Erythroblast (primary cell): ENCODE measurements at places on chromosomes 5 and 9.

DNA sequence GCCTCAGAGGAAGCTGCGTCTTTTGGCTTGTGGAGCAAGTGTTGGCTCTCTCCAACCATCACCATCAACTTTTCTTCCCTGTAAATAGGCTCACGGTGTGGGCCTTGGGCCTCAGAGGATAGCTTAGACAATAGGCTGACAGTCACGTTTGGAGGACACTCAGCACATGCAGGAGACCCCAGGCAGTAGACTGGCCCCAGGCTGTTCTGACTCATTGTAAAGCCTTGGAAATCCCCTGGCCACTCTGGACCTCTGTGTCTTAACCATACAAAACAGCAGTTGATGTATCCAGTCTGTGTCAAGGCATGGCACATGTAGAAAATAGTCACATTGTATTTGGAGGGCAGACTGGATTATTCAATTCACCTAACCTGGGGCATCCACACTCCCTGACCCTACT, 18.6 kb downstream of the CD74 start:
- DNase-seq = no peak

- DNase-seq = no peak
Observed at GRCh38 chr9:127059765-127060361, 62.6 kb downstream of the ANGPTL2 start.

DNA sequence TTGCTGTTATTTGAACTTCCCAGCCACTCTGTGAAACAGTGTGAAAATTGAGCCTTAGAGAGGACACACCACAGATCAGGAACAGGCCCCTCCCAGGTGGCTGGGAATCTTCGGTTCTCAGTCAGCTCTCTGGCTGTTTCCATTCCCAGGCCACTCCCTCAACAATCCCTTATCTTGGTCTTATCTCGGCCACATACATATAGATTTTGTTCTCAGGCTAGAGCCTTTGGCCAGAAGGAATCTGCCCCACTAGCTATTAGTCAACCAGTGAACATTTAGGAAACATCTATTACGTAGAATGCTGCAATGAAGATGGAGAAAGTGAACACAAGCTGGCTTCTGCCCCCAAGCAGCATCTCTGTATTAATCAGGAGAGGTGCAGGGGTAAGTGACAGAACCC, 21.0 kb upstream of the WWC1 start:
- no peak for DNase-seq

DNA sequence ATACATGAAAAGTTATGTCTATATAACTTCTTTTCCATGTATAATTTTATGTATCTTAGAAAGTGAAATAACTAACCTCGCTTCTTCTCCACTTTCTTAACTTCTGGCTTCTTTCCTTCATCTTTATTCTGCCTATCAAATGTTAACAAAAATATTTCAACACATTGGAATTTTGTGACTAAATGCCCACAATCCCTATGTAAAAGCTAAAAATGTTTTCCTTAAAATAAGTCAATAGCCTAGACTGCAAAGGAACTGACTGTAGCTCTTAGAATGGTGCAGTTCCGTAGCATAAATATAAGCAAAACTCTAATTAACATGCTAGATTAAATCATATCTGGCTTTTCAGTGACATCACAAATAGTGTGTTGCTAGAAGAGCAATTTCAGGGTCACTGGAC, 40.9 kb downstream of the PSIP1 start:
- no peak for DNase-seq

- DNase-seq = no peak
Observed at GRCh38 chr5:390623-391491, 52.1 kb upstream of the EXOC3 start.

DNA sequence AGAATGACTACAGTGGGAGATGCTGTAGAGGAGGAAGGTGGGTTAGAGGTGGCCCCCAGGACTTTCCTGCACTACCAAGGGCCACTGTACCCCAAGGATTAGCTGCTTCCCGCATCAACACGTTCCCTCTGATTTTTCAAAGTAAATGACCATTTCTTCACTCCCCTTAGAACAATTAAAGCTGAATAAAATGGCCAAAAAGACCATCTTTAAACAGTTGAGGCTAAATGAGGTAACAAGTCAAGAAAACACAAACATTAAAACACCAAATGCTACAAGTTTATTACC, 740 bp upstream of the ERAP1 start:
- no peak for DNase-seq

- no peak for DNase-seq
Observed at GRCh38 chr9:116945817-116946216, 258.7 kb downstream of the TRIM32 start.

GRCh38 chr5:158588617-158589016, 511.1 kb downstream of the EBF1 start:
- no peak for DNase-seq

DNA sequence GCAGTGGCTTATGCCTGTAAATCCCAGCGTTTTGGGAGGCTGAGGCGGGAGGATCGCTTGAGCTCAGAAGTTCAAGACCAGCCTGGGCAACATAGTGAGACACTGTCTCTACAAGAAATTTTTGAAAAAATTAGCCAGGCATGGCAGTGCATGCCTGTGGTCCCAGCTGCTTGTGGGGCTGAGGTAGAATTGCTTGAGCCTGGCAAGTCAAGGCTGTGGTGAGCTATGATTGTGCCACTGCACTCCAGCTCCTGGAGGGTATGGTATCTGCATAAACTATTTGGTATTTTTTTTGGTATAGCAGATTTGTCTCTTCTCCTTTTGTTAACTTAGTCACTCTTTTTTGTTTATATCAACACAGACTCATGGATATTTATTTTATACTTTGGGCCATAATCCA, 61.5 kb upstream of the TEX48 start:
- DNase-seq = no peak

DNA sequence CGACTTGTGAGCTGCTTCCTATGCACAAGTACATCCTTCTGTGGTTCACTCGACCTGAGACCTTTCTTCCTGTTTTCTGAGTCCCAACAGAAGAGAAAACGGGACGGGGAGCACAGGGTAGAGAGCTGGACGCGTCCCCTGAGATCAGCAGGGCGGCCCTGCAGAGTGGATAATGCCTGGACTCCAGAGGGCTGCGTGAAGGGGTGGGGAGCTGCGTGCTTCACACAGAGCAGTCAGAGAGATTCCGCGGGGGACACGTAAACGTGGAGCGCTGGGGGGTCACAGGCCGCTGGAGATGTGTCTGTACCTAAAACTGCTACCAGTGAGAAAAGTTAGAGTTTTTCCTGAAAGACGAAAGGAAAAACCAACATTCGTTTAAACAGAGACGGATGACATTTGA, 46.3 kb downstream of the HSD17B3 start:
- DNase-seq = no peak

GRCh38 chr5:83405662-83406061, 65.9 kb upstream of the VCAN start:
- DNase-seq = no peak

GRCh38 chr9:76419782-76420380, 25.7 kb upstream of the RFK start:
- DNase-seq = peak; percentile 44

DNA sequence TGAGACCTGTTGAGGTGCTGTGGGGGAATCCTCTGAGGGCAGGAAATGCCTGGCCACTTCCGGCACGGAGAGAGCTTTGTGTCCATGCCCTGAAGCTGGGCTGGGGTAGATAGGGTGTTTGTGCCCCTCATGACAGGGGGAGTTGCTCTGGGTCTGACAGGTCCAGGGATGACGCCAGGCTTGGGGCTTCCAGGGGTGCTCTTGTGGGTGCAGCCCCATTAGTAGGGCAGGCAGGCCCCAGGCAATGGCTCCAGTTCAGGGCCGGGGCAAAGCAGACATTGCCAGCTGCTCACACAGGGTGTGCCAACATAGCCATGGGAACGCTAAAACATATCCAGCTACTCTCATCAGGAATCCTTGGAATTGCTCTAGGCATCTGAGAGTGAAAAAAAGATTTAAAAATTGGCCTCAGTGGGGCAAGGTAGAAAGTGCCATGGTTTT, 21.1 kb downstream of the PITX1 start:
- no peak for DNase-seq

GRCh38 chr5:146785065-146785464, 93.5 kb downstream of the PPP2R2B start:
- no peak for DNase-seq

GRCh38 chr9:128637656-128638055, 19.0 kb downstream of the DYNC2I2 start:
- DNase-seq = no peak

GRCh38 chr9:19630760-19631159, 158.1 kb downstream of the SLC24A2 start:
- no peak for DNase-seq

- DNase-seq = peak; percentile 64
Observed at GRCh38 chr5:157857816-157858526, 974 bp downstream of the CLINT1 start.

DNA sequence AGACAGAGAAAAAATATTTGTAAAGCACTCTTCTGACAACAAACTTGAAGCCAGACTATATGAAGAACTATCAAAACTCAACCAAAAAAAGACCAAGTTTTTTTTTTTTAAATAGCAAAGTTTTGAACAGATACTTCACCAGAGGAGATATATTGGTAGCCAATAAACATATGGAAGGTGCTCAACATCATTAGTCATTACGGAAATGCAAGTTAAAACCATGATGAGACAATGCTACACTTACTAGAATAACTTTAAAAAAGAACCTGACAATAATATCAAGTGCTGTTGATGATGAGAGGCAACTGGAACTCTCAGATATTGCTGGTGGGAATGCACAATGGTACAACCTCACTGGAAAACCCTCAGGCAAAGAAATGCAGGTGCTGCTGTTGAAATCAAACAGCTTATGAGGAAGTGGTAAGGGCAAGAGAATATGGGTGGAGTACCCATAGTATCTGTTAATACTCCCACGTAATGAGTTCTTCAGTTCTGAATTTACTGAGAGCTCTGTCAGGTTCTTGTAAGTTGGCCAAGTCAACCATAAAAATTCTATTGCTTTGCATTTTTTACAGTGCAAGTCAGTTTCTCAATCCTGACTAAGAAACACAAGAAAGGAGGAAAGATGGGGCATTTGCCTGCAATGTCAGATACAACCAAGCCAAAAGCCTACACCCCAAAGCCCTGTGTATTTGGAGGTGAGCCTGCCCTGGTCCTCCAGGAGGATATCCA, 87.3 kb upstream of the GNAQ start:
- DNase-seq = no peak

DNA sequence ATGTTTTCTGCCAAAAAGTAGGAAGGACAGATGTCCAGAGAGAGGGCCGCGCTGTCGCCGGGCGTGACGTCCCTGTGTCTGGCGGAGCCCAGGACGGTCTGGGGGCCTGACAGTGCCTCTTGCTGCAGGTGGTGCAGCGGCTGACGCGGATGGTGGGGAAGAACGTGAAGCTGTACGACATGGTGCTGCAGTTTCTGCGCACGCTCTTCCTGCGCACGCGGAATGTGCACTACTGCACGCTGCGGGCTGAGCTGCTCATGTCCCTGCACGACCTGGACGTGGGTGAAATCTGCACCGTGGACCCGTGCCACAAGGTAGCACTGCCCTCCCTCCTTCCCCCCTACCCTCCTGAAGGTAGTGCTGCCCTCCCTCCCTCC, 7.8 kb downstream of the NELFB start:
- no peak for DNase-seq
